ENCODE measurements at places on chromosomes 13 and 19.

GRCh38 chr19:49968279-49968922 is 7.4 kb upstream of the SIGLEC11 start:
- no peak overlapping the region for H3K4me3 ChIP-seq
- DNase-seq: no peak
- no peak overlapping the region for H3K27ac ChIP-seq
- no peaks in the 10 kb centered on the region for H3K36me3 ChIP-seq
- H3K27me3 ChIP-seq: no peaks in the 10 kb centered on the region

DNA sequence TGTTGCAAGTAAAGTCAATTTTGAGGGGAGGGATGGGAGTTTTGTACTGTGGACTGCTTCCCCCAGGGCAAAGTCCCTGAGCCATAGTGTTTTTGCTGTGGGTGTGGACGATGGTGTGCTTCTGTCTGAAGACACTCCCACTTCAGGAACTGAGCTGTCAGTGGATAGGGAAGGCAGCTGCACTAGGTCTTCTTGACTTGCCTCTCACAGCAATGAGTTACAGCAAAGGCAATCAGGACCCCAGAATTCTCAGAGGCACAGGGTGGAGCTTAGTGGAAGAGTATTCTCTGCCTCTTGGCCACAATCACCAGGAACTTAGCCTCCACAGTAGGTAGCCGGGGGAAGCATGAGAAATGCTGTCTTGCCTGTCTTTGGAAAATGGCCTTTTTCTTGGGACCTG is 1416.6 kb upstream of the MIR17HG start:
- DNase-seq: no peak
- H3K4me1 ChIP-seq: no peaks in the 10 kb centered on the region
- H3K27ac ChIP-seq: no peak overlapping the region
- no peak overlapping the region for H3K4me3 ChIP-seq
- H3K27me3 ChIP-seq: no peaks in the 10 kb centered on the region
- H3K36me3 ChIP-seq: no peaks in the 10 kb centered on the region

GRCh38 chr13:44692173-44692713 is 116.1 kb upstream of the TSC22D1 start:
- DNase-seq: no peak
- H3K27ac ChIP-seq: no peak overlapping the region
- H3K4me3 ChIP-seq: no peak overlapping the region
- H3K36me3 ChIP-seq: no peaks in the 10 kb centered on the region
- H3K4me1 ChIP-seq: no peaks in the 10 kb centered on the region

- no peaks in the 10 kb centered on the region for H3K36me3 ChIP-seq
- H3K4me3 ChIP-seq: no peak overlapping the region
- no peak for DNase-seq
- H3K27me3 ChIP-seq: no peaks in the 10 kb centered on the region
- H3K4me1 ChIP-seq: peaks cover 2% of the 10 kb centered on the region
- H3K27ac ChIP-seq: no peak overlapping the region
Observed at GRCh38 chr13:93758575-93758974, 532.0 kb downstream of the GPC6 start.

GRCh38 chr19:46374536-46375475 is 27.9 kb downstream of the PPP5C start:
- no peaks in the 10 kb centered on the region for H3K27me3 ChIP-seq
- peaks cover 16% of the 10 kb centered on the region for H3K4me1 ChIP-seq
- H3K4me3 ChIP-seq: no peak overlapping the region
- H3K27ac ChIP-seq: no peak overlapping the region
- H3K36me3 ChIP-seq: peaks cover 89% of the 10 kb centered on the region

- no peaks in the 10 kb centered on the region for H3K36me3 ChIP-seq
- peaks cover 6% of the 10 kb centered on the region for H3K4me1 ChIP-seq
- peak overlapping the region; percentile 60 for H3K27ac ChIP-seq
- DNase-seq: peak; percentile 71
- peak overlapping the region; percentile 42 for H3K4me3 ChIP-seq
Observed at GRCh38 chr19:58538257-58539168, 5.4 kb upstream of the TRIM28 start.

GRCh38 chr13:76783798-76784197 is 102.4 kb downstream of the KCTD12 start:
- no peaks in the 10 kb centered on the region for H3K36me3 ChIP-seq
- no peaks in the 10 kb centered on the region for H3K27me3 ChIP-seq
- no peak overlapping the region for H3K4me3 ChIP-seq
- no peak overlapping the region for H3K27ac ChIP-seq
- H3K4me1 ChIP-seq: no peaks in the 10 kb centered on the region
- no peak for DNase-seq

DNA sequence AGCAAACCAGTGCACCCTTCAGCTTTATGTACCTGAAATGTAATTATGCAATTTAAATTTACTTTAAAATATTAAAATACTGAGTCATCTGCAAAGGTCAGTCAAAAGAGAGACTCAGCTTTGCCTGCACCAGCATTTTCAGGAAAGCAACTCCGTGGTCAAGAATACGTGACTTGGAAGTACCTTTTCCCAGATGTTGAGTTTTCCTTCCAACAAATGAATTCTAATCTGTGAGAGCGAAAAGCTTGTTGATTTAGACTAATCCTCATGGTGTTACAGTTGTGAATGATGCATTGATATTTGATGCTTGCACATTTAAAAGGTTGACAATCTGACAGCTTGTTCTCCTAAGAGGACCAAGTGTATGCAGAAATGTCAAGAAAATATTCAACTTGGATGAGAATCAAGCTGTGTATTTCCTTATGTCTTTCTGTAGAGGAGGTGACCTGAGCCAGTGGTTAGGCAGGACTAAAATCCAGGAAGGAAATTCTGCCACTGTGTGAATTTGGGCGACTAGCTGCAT is 270.4 kb downstream of the ABCC4 start:
- H3K4me1 ChIP-seq: peaks cover 5% of the 10 kb centered on the region
- H3K27ac ChIP-seq: no peak overlapping the region

- no peaks in the 10 kb centered on the region for H3K27me3 ChIP-seq
- H3K4me1 ChIP-seq: no peaks in the 10 kb centered on the region
- no peaks in the 10 kb centered on the region for H3K36me3 ChIP-seq
- no peak for DNase-seq
Observed at GRCh38 chr13:83008212-83008929, 873.9 kb downstream of the SLITRK1 start.

DNA sequence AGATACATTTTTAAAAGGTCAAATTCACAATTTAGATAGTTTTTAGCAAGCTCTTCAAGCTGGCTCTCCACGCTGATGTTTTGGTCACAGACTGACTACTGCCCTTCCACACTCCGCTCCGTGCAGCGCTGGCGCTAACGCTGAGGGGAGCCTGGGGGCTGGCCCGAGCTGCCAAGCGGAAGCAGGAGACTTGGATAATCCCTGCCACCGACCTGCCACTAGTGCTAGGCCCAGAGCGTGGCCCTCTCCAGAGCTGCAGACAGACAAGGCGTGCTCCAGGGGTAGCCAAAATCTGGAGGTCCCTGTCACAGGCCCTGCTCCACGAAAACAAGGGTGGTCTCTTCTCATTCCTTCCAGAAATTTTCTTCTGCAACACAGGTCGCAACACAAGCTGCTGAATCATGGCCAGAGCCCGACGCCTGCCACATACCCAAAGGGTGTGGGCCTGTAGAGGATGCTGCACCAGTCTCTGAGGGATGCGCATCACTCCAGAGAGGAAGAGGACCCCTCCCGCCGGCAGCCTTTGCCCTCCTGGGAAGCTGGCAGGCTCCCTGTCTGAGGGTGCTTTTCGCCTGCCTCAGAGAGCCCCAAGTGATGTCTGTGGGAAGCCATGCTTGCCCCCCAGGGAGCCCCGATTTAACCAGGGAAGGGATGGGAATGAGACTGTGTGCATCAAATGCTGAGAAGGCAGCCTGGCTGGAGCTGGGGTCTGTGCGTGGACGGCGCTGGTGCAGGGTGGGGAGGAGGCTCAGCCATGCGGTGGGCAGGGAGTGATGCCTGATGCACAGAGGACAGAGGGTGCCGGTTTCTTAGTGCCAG is 21.6 kb downstream of the CAPS start:
- no peaks in the 10 kb centered on the region for H3K27me3 ChIP-seq
- no peak for DNase-seq
- H3K4me3 ChIP-seq: peak overlapping the region; percentile 32
- no peak overlapping the region for H3K27ac ChIP-seq

DNA sequence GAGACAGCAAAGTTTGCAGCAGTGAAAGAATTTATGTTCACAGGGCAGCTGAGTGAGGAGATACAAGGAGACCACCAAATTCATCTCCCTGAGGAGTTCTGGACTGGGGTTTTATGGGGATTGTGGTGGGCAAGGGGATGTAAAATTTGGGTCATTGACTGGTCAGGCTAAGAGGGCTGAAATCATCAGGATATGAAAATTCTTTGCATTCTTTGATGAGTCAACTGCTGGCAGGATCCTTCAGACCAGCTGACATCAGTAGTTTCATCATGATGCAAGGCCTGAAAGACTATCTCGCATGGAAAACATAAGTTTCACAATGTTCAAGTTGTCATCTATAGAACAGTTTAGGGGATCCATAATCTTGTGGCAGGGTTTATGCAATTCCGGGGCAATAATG is 869.5 kb upstream of the PCDH9 start:
- H3K36me3 ChIP-seq: no peaks in the 10 kb centered on the region
- no peak overlapping the region for H3K27ac ChIP-seq
- no peak for DNase-seq

DNA sequence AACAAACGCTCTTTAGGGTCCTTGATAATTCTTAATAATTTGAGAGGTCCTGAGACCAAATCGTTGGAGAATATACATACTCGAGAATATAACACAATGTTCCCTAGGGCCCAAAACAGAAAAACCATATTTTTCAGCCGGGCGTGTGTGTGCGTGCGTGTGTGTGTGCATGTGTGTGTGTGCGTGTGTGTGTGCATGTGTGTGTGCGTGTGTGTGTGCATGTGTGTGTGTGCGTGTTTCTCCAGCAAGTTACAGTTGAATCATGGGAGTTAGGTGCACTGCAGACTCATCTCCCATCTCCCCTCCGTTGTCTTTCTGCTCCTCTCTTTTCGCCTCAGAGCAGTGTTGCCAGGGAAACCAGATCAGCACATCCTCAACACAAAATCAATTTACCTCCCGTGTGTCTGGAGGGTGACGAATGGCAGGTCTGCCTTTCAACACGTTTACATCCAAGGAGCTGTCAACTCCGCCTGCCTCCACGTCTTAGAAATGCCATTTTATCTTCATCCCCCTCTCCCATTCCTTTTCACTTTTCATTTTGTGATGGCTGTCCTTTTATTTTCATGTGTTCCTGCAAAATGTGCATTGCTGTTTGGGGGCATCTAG is 8.3 kb upstream of the PNMA8B start:
- no peak overlapping the region for H3K4me3 ChIP-seq
- H3K4me1 ChIP-seq: peaks cover 6% of the 10 kb centered on the region
- H3K27me3 ChIP-seq: no peaks in the 10 kb centered on the region
- H3K27ac ChIP-seq: no peak overlapping the region
- no peaks in the 10 kb centered on the region for H3K36me3 ChIP-seq

DNA sequence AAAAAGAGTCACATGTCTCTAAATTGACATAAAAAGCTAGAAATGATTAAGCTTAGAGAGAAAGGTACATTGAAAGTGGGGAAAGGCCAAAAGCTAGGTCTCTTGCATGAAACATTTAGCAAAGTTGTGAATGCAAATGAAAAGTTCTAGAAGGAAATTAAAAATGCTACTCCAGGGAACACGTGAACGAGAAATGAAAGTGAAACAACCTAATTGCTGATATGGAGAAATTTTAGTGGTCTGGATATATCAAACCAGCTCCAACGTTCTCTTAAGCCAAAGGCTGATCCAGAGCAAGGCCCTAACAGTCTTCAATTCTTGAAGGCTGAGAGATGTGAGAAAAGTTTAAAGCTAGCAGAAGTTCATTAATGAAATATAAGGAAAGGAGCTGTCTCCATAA is 419.8 kb downstream of the SLITRK6 start:
- no peaks in the 10 kb centered on the region for H3K4me1 ChIP-seq
- no peak overlapping the region for H3K27ac ChIP-seq
- no peak for DNase-seq
- no peaks in the 10 kb centered on the region for H3K36me3 ChIP-seq
- no peak overlapping the region for H3K4me3 ChIP-seq
- no peaks in the 10 kb centered on the region for H3K27me3 ChIP-seq

DNA sequence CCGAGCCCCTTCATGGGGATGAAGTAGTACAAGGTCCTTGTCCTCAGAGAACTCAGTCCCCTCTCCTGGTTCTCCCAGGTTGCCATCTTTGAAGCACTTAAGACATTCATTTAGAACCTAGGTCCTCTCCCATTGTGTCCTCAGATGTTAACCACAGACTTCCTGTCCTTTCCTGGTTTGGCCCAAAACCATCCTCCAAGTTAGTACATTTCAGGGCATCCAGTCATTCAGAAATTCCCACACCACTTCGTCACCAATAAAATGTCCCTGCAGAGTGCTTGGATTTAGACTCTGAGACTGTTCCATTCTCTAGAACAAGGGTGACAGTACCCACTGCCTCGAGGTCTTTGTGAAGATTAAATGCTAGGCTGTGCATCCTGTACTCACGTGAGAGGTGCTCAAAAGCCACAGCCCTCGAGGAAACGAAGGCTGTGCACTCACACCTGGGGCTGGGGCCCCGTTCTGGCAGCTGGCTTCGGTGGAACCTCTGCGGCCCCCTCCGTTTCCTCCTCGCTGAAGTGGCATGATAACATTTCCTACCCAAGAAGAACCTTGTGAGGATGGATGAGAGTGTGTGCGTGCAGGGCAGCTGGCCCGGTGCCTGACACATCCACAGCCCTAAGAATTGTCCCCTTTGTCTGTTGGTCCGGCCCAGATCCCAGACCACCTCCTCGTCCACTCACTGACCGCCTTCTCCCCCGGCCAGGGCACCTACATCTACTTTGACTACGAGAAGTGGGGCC is 4.7 kb downstream of the LENG1 start:
- H3K27me3 ChIP-seq: no peaks in the 10 kb centered on the region
- H3K4me1 ChIP-seq: peaks cover 6% of the 10 kb centered on the region
- peaks cover 64% of the 10 kb centered on the region for H3K36me3 ChIP-seq
- no peak overlapping the region for H3K27ac ChIP-seq
- no peak overlapping the region for H3K4me3 ChIP-seq

- no peaks in the 10 kb centered on the region for H3K36me3 ChIP-seq
- H3K27ac ChIP-seq: no peak overlapping the region
- DNase-seq: no peak
- H3K4me1 ChIP-seq: peaks cover 2% of the 10 kb centered on the region
Observed at GRCh38 chr19:373391-374182, 29.0 kb upstream of the MIER2 start.

GRCh38 chr13:98613591-98613990 is 36.7 kb upstream of the STK24 start:
- no peaks in the 10 kb centered on the region for H3K4me1 ChIP-seq
- H3K4me3 ChIP-seq: no peak overlapping the region
- no peaks in the 10 kb centered on the region for H3K27me3 ChIP-seq
- H3K27ac ChIP-seq: no peak overlapping the region

GRCh38 chr13:35349052-35349451 is 127.4 kb downstream of the MAB21L1 start:
- H3K27ac ChIP-seq: no peak overlapping the region
- no peaks in the 10 kb centered on the region for H3K36me3 ChIP-seq
- no peaks in the 10 kb centered on the region for H3K27me3 ChIP-seq
- no peak for DNase-seq

DNA sequence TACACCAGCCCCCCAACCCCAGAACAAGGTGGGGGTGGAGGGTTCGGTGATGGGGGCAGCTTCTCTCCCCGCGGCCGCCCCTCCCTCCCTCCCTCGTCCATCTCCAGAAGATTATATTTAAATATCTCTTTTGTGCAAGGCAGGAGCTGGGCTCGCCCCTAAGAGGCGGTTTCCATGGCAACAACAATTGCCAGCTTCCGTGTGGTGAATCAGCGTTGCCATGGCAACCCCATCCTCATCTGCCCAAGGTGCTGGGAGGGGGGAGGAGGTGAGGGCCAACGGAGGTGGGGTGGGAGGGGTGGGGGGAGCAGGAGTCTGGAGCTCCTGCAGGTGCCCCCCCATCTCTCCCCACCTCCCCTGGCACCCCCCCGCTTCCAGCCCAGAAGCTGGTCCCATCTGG is 46.4 kb downstream of the CELF5 start:
- no peaks in the 10 kb centered on the region for H3K27me3 ChIP-seq
- H3K27ac ChIP-seq: no peak overlapping the region
- peaks cover 30% of the 10 kb centered on the region for H3K4me1 ChIP-seq
- no peaks in the 10 kb centered on the region for H3K36me3 ChIP-seq
- DNase-seq: peak; percentile 56

All from neuronal stem cell (in vitro differentiated cells).